ENCODE measurements at places on chromosomes 7 and 10. TPM values are rescaled to one million over a fixed set of nuclear protein-coding genes. Genes with fewer than 3 reads are reported as not detected.
A peak's percentile ranks its signal among the peaks of the same experiment; 100 is the strongest.

The SPDYE9 gene
- total RNA-seq: not detected

DNA sequence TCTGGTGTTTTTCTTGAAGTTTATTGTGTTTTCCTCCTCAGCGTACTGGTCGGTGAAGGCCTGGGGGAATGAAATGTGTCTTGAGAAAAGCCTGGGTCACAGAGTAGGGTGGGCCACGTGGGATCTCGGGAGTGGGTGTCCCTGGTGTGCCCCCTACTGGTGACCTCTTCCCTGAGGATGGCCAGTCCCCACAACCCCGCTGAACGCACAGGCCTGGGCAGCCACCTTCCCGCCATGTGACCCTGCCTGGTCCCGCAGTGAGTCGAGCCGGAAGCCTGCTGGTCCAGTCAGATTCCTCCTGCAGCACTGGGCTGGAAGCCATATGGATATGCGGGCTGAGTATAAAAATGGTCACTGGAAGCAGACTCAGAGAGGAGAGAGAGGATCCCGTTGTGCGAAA is 52.9 kb upstream of the GNA12 start:
- no peaks in the 10 kb centered on the region for H3K36me3 ChIP-seq
- no peaks in the 10 kb centered on the region for H3K4me1 ChIP-seq
- H3K27ac ChIP-seq: no peak overlapping the region
- H3K27me3 ChIP-seq: no peaks in the 10 kb centered on the region
- H3K4me3 ChIP-seq: no peak overlapping the region
- no peak for DNase-seq

DNA sequence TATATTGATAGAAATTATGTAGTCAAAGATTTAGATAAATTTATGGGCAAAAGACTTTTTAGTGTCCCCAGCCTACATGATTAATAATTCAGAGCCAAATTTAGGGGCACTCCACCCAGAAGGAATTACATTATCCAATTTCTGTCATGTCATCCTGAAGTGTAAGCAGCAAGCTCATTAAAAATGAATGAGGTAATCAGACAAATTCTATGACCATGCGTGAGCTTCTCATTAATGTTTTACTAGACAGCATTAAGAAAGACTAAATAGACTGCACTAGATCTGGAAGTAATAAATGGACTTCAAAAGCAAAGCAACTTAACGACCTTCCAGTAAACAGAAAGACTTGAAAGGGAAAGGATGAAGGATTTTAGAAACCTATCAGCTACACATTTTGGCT is 22.7 kb upstream of the TRUB1 start:
- DNase-seq: no peak
- H3K4me3 ChIP-seq: no peak overlapping the region
- H3K27me3 ChIP-seq: no peaks in the 10 kb centered on the region
- no peaks in the 10 kb centered on the region for H3K4me1 ChIP-seq
- H3K36me3 ChIP-seq: no peaks in the 10 kb centered on the region

DNA sequence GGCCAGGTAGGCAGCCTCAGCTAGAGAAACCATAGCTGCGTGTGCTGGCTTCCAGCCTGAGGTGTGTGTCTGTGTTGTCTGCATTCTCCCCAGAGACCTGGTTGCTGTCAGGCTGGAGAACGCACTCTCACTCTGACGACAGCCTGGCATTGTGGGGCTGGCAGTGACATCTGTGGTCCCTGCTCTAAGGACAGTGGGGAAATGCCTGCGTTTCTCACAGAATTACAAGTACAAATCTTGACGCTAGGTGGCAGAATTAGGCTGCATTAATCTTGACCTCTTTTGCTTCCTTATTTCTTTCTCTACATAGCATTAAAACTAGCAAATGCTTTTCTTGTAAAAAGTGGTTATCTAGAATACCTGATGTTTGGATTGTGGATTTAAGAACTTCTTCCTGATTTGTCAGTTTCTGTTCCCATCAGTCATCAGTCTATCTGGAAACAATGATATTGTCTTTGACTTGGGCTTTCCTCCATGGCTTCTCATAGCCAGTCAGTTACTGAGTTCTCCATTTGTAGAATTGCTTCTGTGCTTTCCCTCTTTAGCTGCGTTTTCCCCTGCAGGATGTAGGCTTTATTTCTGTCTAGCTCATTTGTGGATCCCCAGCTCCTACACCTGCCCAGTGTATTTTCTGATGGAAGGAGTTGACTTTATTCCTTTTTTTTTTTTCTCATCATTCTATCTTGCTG is 86.0 kb downstream of the FANK1 start:
- DNase-seq: no peak
- no peak overlapping the region for H3K27ac ChIP-seq
- no peaks in the 10 kb centered on the region for H3K36me3 ChIP-seq
- H3K4me1 ChIP-seq: no peaks in the 10 kb centered on the region

The MORN4 gene
- total RNA-seq: 2.1 TPM

DNA sequence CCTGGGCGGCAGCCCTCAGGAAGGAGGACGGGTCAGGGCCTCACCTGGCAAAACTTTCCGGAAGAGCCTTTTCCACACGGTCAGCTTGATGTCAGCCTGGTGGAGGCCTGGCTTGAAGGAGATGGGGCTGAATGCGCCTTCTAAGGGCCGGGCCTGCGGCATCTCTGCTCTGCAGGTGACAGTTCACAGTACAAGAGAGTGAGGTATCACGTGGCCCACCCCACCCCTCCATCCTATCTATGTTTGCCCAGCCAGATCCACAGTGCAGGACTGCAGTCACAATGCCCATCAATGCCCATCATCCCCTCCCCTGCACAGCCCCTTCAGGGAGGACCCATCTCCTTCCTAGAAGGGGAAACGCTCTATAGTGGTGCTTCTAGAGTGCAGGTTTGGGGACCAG is 7.9 kb upstream of the NSUN5 start:
- H3K36me3 ChIP-seq: no peaks in the 10 kb centered on the region
- H3K4me3 ChIP-seq: no peak overlapping the region
- H3K4me1 ChIP-seq: no peaks in the 10 kb centered on the region

The CYP26C1 gene
- total RNA-seq: 0.39 TPM

The KIAA1217 gene
- total RNA-seq: 15.9 TPM

DNA sequence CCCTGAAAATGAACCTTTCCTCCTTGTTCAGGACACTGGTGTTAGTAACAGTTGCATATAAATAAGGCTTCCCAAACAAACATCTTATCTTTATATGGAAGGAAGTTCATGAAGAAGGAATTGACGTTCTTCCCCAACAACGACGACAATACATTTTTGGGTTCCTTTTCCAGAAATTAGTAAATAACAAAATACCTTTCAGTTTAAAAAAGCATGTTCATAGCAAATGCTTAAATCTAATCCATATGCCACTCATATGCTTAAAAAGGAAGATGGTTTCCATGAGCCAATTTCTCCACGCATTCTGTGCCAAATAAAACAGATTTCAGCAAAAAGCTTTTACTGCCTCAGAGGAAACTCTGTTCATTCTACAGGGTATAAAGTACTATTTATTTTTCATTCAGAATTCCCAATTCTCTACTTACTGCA is 182.6 kb downstream of the COBL start:
- no peaks in the 10 kb centered on the region for H3K27me3 ChIP-seq
- peaks cover 15% of the 10 kb centered on the region for H3K36me3 ChIP-seq
- no peak overlapping the region for H3K27ac ChIP-seq
- DNase-seq: no peak

The LIPF gene
- total RNA-seq: not detected

GRCh38 chr10:17764142-17764541 is 12.1 kb downstream of the TMEM236 start:
- no peak for DNase-seq
- H3K27me3 ChIP-seq: no peaks in the 10 kb centered on the region
- H3K27ac ChIP-seq: no peak overlapping the region
- H3K4me1 ChIP-seq: no peaks in the 10 kb centered on the region
- no peaks in the 10 kb centered on the region for H3K36me3 ChIP-seq
- H3K4me3 ChIP-seq: no peak overlapping the region

DNA sequence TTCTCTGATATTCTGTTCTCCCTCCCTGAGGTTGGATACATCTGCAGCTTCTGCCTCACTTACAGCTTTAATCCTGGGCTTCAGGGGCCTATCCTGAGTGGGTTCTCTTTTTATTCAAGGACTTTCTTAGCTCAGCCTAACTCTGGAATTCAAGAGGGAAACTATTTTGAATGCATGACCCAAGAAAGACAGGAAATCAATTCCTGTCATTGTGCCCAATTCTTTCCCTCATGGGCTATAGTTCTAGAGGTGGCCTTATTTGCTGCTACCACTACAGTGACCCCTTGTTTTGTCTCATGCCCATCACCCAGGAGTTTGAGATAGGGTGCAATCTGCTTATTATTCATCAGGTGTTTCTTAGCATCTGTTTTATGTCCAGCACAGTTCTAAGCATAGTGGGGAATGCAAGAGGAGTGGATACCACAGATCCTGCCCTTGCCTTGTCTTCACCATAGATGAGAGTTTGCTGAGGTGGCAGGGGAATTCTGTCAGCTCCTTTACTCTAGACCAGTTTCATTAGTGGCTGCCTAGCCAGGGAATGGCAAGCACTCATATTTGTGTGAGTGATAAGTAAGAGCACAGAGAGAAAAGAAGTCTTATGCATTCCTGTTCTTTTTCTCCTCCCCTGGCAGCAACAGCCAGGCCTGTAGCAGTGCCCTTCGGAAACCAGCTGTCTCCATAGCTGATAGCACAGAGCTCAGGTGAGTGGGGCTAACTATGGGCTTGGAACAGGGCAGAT is 19.4 kb downstream of the STRIP2 start:
- H3K27ac ChIP-seq: no peak overlapping the region
- no peaks in the 10 kb centered on the region for H3K27me3 ChIP-seq
- H3K4me1 ChIP-seq: no peaks in the 10 kb centered on the region
- no peak overlapping the region for H3K4me3 ChIP-seq
- peaks cover 19% of the 10 kb centered on the region for H3K36me3 ChIP-seq

The CCNY gene
- total RNA-seq: 53.5 TPM

DNA sequence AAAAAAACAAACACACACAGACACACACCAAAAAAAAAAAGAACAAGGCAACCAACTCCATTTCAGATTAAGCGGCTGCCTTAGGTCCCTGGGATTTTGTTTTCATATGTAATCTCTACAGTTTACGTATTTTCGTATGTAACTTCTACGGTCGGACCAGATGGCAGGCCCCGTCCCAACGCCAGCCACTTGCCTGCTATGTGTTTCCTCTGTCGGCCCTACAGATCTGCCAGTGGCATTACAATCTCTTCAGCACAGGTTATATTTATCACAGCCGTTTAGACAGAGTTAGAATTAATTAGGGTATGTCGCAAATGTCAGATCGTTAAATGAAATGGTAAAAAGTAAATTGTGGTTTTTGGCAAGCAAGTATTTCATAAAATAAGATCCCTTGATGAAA is 99.3 kb downstream of the DNAJB6 start:
- H3K27me3 ChIP-seq: no peaks in the 10 kb centered on the region
- peaks cover 8% of the 10 kb centered on the region for H3K4me1 ChIP-seq
- H3K27ac ChIP-seq: no peak overlapping the region
- H3K4me3 ChIP-seq: no peak overlapping the region
- no peaks in the 10 kb centered on the region for H3K36me3 ChIP-seq

DNA sequence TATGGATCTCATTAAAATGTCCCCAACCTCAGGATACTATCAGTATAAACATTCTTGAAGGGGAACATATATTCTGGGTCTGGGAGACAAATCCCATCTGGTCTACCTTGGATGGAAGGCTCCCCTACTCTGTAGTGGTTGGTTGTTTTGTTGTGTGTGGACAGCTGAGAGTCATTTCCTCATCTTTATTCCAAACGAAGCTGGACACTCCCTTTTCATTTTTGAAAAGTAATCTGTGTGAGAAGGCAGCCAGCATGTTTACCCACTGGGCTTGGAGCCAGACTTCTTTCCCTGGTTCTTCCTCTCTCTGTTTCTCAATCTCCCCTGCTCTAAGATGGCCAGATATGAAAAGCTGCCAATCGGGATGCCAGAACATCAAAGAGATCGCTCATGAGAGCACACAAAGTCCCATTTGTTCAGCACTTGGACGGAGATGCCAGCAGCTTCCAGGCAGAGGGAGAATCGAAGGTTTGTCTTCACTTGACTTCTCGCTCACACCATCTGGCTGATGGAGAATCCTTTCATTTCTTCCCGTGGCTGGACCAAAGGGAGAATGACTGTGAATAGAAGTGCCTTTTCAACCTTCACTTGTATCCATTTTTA is 108.1 kb upstream of the AGR3 start:
- no peaks in the 10 kb centered on the region for H3K36me3 ChIP-seq
- no peak overlapping the region for H3K4me3 ChIP-seq
- H3K4me1 ChIP-seq: peaks cover 12% of the 10 kb centered on the region
- DNase-seq: no peak
- H3K27me3 ChIP-seq: no peaks in the 10 kb centered on the region
- H3K27ac ChIP-seq: peak overlapping the region; percentile 43

- H3K27ac ChIP-seq: no peak overlapping the region
- peak overlapping the region; percentile 52 for H3K4me3 ChIP-seq
- H3K36me3 ChIP-seq: no peaks in the 10 kb centered on the region
- peaks cover 9% of the 10 kb centered on the region for H3K4me1 ChIP-seq
- H3K27me3 ChIP-seq: peaks cover 71% of the 10 kb centered on the region
Measured at GRCh38 chr10:8331896-8332729, 277.6 kb downstream of the GATA3 start.

- H3K36me3 ChIP-seq: no peaks in the 10 kb centered on the region
- no peak overlapping the region for H3K27ac ChIP-seq
- H3K4me1 ChIP-seq: no peaks in the 10 kb centered on the region
Measured at GRCh38 chr10:28993861-28994260, 295.0 kb upstream of the LYZL1 start.

The GOLGA7B gene
- total RNA-seq: 0.33 TPM

GRCh38 chr7:51428217-51428887 is 111.7 kb upstream of the COBL start:
- no peaks in the 10 kb centered on the region for H3K36me3 ChIP-seq
- no peak overlapping the region for H3K27ac ChIP-seq
- DNase-seq: no peak
- no peaks in the 10 kb centered on the region for H3K4me1 ChIP-seq
- peaks cover 20% of the 10 kb centered on the region for H3K27me3 ChIP-seq

DNA sequence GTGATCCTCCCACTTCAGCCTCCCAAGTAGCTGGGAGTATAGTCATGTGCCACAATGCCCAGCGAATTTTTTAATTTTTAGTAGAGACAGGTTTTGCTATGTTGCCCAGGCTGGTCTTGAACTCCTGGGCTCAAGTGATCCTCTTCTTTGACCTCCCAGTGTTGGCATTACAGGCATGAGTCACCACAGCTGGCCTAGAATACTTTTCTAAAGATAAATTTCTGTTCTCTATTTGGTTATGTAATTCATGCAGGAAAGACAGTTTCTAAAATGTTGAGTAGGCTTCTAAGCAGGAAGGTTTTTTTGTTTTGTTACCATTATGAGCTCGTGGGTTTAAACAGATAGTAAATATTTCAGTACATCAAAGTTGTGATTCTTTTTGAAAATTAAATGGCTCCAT is 5.0 kb downstream of the RBAK start:
- H3K4me3 ChIP-seq: no peak overlapping the region
- DNase-seq: no peak
- H3K36me3 ChIP-seq: peaks cover 37% of the 10 kb centered on the region
- H3K27me3 ChIP-seq: no peaks in the 10 kb centered on the region
- H3K27ac ChIP-seq: no peak overlapping the region

GRCh38 chr7:4527988-4528636 is 154.0 kb upstream of the FOXK1 start:
- no peaks in the 10 kb centered on the region for H3K27me3 ChIP-seq
- H3K36me3 ChIP-seq: no peaks in the 10 kb centered on the region
- H3K27ac ChIP-seq: no peak overlapping the region
- H3K4me1 ChIP-seq: no peaks in the 10 kb centered on the region

The GJD4 gene
- not detected for total RNA-seq

The PIP gene
- not detected for total RNA-seq

The ACBD7 gene
- 0.63 TPM for total RNA-seq

The SLC16A9 gene
- 0.33 TPM for total RNA-seq

- no peaks in the 10 kb centered on the region for H3K36me3 ChIP-seq
- H3K27me3 ChIP-seq: no peaks in the 10 kb centered on the region
- no peak for DNase-seq
- H3K4me1 ChIP-seq: peaks cover 14% of the 10 kb centered on the region
- no peak overlapping the region for H3K4me3 ChIP-seq
Measured at GRCh38 chr7:1644341-1645070, 25.6 kb upstream of the ELFN1 start.

Data from esophagus muscularis mucosa (tissue), 4 donors.